NCI-H774 (cell line): ENCODE measurements at places on chromosomes 1 and 21.

- DNase-seq = no peak
Measured at GRCh38 chr1:157114183-157115121, 14.8 kb upstream of the ETV3L start.

GRCh38 chr1:236147521-236148469, 5.5 kb downstream of the GPR137B start:
- DNase-seq = no peak

DNA sequence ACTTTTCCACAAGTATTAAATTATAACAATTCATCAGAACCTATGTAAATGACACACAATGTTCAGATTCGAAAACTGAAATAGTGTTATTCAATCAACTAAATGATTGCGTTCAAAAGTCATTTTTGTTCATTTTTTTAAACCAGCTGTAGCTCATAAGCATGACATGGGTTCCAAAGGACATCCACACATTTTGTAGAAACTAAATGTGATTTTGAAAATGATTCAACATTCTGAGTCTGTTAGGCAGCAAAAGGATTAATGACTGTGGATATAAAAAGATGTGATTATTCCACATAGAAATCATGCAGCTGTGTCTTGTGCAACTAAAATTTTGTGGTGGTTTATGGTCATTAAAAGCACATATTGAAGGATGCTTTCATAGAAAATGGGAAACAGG, 204.5 kb downstream of the BRINP3 start:
- DNase-seq = no peak

- DNase-seq = peak; percentile 90
Measured at GRCh38 chr1:34162852-34163766, 1.9 kb downstream of the CSMD2 start.

DNA sequence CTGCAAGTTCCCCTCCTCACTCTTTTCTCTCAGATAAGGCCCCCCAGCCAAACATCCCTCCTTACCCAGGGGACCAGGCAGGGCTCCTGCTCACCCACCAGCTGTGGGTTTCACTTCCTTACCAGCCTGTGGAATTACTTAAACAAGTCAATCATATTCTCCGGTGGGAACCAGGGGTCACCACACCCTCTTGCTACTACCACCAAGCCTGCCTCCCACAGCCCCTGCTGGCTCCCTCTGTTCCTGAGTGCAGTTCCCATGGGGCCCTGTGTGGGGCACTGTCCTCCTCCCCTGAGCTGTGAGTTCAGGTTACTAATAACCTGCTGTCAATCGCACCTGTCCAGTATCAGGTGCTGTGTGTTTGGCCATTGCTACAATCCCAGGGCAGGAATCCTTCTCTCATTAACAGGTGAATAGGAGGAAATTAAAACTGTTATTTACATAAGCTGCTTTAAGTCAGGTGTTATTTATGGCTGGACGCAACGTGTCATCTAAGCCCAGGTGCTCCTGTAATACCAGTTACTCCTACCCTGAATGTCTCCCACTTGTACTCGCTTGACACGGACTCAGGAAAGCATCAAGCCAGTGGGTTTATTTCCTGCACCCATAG, 53.1 kb upstream of the LBR start:
- peak; percentile 90 for DNase-seq

DNA sequence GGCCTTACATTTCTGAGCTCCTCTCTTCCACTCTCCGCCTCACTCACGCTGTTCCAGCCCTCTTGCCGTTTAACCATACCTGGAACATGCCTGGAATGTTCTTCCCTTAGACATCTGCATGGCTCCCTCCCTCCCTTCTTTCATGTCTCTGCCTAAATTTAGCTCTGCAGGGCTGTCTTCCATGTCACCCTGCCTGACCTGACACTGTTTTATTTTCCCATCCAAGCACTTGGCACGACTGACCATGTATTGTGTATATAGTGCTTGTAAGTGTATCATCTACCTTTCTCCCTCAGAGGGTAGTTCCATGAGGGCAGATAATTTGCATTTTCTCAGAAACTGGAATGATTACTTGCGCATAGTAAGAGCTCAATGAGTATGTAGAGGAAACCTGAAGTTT, 47.3 kb downstream of the ST6GALNAC3 start:
- DNase-seq = no peak

- no peak for DNase-seq
Measured at GRCh38 chr1:12387641-12388040, 157.8 kb downstream of the VPS13D start.

- DNase-seq = no peak
Measured at GRCh38 chr1:31487143-31487542, 74.1 kb downstream of the SERINC2 start.

- DNase-seq = no peak
Measured at GRCh38 chr1:155864393-155864792, 5.0 kb downstream of the SYT11 start.

- DNase-seq = no peak
Measured at GRCh38 chr1:159296706-159297375, 5.3 kb upstream of the FCER1A start.

- DNase-seq = no peak
Measured at GRCh38 chr1:208084220-208084619, 160.0 kb downstream of the PLXNA2 start.

- no peak for DNase-seq
Measured at GRCh38 chr1:184473176-184473966, 86.5 kb downstream of the C1orf21 start.

DNA sequence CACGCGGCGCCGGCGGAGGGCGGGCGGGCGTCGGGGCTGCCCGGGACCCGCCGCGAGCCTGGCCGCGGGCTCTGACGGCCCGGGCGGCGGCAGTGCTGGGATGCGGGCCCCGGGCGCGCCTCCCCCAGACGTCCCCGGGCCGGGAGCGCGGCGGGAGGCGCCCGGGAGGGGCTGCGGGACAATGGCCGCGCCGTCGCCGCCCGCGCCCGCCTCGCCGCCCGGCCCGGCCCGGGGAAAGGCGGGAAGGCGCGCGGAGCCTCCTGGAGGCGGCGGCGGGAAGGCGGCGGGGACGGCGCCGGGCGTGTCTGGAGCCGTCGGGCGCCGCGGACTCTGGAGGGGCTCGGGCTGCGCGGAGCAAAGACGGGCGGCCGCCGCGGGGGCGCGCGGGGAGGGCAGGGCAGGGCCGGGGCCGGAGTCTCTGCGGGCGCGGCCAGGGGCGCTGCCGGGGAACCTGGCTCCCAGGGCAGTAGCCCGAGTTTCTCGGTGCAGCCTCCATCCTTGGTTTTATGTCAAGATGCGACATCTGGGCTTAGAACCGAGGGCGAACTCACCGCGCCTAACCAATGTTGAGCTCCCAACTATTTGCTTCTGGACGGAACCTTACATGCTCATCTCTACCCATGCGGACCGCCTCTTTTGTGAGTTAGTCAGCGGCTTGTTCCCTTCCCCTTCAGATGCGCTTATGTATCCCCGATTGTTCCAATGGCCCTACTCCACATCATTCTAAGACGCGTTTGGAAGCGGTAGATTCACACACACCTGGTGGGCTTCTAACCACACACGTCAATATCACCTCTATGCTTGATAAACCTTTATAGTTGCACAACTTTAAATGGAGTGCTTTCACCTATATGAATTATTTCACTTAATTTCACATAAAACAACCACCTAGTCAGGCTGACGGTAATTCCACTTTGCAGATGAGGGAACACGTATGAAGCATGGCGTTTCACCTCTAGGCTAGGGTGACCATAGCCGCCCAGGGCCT, 651 bp downstream of the ZBTB8A start:
- peak; percentile 64 for DNase-seq

GRCh38 chr1:27487966-27488884, 1.7 kb downstream of the WASF2 start:
- DNase-seq = no peak

DNA sequence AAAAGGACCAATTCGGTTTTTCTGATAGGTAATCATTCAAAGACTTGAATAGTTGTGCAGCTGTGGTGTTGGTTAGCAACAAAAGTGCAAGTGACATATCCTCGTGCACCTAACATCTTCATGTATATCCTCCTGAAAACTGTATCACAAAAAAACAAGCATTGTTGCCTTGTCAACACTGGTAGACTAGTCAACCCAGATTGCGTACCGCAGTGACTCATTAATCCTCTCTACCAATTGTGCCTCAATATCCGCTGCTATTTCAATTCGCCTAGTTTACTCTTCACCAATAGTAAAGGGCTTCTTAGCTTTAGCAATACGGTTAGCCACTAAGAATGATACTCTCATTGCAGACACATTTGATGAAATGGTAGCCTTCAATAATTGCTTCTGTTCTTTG, 3.5 kb downstream of the HHAT start:
- DNase-seq = no peak

- DNase-seq = no peak
Measured at GRCh38 chr21:45154511-45155508, 80.4 kb downstream of the ADARB1 start.

GRCh38 chr1:227887697-227888403, 59.9 kb downstream of the WNT9A start:
- DNase-seq = no peak

- no peak for DNase-seq
Measured at GRCh38 chr1:217115404-217116380, 392.5 kb upstream of the ESRRG start.
